ENCODE measurements at places on chromosomes 1 and 21.

- DNase-seq = no peak
Measured at GRCh38 chr1:28917757-28918118, 3.4 kb downstream of the EPB41 start.

DNA sequence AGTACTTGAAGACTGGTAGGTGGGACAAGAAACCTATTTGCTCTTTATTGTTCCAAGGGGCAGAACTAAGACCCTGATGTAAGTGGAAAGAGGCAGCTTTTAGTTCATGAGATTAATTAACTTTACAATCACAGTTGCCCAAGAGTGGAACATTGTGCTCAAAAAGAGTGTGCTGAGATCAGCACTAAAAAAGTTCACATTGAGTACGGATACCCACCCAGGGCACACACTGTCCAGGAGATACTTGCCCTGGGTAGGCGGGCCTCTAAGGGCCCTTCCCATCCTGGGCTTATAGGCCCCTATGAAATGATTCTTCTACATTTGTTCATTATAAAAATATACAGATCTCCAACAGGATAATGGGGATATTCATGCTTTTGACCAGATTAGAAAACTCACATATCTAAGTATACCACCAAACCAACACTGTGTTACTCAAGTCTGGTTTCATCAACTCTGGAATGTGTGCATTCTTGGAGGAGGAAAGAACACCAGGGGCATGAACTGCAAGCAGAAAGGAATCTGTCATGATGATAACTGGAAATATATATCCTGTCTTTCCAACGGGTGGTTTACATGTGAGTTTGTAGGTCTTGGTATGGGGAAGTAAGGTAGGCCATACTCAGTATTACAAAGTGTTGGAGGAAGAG is 626.2 kb downstream of the SMYD3 start:
- DNase-seq = no peak

- DNase-seq = no peak
Measured at GRCh38 chr1:244035358-244035757, 15.7 kb upstream of the ZBTB18 start.

- no peak for DNase-seq
Measured at GRCh38 chr21:43923391-43923790, 58.4 kb downstream of the AGPAT3 start.

- DNase-seq = no peak
Measured at GRCh38 chr1:200919386-200919785, 24.7 kb downstream of the INAVA start.

- no peak for DNase-seq
Measured at GRCh38 chr1:165328136-165328535, 28.4 kb downstream of the LMX1A start.

DNA sequence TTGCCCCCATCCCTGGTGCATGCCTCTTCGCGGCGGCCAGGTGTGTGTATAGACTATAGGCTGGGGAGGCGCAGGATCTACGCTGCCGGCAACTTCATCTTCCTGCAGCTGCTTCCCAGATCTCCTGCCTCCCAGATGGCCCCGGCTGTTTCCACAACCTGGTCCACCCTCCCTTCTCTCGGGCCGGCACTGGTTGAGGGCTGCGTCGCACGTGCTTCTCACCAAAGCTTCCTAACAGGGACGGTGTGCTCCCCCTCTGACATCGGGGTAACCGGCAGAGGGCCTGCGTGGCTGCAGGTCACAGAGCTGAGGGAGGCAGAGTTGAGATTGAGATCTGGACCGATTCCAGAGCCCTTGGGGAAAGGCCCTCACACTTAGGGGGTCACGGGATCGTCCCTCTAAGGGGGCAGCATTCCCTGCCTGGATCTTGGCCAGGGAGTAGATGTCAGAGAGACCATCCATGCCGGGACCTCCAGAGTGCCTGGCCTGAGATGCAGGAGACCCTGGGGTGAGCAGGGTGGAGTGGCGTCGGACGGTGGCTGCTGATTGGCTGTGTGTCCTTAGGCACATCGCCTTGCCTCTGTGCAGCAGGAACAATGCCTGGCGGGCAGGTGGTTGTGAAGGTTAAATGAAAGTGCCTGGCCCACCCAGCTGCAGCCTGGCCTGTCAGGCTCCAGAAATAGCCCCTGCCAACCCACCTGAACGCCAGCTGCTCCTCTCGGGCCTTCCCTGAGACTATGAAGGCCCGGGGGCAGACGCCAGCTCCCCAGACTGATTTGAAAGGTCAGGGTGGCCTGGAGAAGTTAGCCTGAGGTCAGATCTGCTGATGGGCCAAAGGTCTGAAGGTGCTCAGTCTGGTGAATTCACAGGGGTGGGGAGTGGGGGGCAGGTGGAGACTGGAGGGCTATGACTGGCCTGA is 6.1 kb upstream of the MASP2 start:
- no peak for DNase-seq

- no peak for DNase-seq
Measured at GRCh38 chr1:64269558-64269884, 66.1 kb downstream of the UBE2U start.

- no peak for DNase-seq
Measured at GRCh38 chr1:75964760-75965408, 32.7 kb upstream of the ASB17 start.

DNA sequence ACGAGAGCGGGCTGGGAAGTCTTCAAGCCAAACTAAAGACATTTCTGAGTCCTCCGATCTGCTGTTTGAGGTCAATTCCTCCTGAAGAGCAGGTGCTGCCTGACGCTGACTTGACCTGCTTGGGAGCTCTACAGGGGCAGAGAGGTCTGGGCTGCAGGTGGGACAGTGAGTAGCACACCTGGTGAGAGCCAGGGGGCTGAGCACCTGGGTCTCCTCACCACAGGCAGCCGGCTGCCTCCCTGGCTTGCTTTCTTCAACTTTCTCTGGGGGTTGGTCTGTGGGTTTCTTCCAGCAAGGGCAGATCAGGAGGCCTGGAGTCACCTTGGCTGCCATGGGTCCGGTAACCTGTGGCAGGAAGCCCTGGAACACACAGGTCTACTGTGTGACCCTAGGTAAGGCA is 107.4 kb upstream of the EDN2 start:
- no peak for DNase-seq

GRCh38 chr1:87318056-87318650 is 10.5 kb upstream of the LMO4 start:
- DNase-seq = no peak

Measured in NCI-H1436 (cell line).